ENCODE measurements at places on chromosomes 12 and 14.

DNA sequence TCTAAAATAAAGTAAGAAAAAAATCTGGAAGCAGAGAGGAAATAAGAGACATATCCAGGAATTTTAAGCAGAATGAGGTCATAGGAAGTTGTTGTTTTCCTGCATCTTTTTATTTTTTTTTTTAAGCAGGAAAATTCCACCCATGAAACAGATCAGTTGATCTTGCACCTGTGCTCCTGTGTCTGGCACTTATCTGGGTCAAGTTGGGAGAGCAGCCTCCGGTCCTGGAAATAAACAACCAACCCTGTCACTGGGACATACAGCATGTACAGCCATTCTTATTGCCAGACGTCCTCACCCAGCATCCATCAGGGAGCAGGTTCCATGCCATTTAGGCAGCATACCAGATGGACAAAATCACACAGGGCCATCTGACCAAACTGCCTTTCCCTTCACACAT lies 266.0 kb upstream of the BTG1 start:
- no peak for DNase-seq

DNA sequence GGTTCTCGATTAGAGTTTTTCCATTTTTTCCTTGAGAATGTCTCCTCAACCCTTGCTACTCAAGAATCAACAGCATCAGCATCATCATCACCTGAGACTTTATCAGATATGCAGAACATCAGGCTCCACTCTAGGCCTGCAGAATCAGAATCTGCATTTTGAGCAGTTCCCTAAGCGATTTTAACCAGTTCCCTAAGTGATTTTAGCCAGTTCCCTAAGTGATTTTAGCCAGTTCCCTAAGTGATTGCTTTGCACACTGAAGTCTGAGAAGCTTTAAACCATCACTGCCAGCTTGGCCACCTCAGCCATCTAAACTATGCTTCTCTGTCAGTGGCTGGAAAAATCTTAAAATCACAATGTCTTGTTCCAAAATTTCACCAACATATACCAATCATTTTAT lies 29.4 kb upstream of the SLC38A1 start:
- no peak for DNase-seq

DNA sequence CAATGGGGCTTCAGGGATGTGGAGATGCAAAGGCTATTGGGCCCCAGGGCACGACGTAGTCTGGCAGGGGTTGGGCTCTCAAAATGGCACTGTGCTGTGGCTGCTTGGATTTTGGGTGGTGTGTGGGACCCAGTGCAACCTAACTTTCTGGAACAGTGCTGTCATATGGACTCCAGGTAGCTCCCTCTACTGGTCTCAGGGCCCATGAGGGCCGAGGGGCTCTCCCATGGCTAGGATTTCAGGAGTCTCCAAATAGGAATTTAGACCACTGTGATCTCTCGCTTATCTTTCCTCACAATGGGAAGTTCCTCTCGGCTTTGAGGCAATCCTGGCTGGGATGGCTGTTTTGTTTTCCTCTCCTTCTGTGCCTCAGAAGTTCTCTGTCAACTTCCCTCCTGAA lies 68.2 kb upstream of the MUCL1 start:
- DNase-seq = no peak

DNA sequence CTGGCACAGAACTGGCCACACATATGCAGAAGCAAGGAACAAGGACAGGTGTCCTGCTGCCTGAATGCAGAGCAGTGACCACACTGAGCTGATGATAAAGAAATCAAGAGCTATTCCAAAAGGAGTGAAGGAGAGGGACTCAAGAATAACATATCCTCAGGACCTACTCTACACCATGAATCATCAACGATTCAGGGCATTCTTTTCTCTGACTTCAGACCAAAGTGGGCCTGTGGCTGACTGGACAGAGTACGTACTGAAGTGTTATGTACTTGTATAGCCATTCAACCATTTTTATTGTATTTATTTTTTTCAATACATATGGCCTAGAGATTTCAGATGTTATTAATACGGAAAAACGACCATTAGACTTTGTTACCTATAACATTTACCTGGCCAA lies 177.5 kb upstream of the TMTC1 start:
- no peak for DNase-seq

GRCh38 chr14:33792720-33793368 lies 158.0 kb downstream of the EGLN3 start:
- peak; percentile 12 for DNase-seq

- DNase-seq = no peak
Observed at GRCh38 chr12:89181271-89181920, 170.9 kb downstream of the DUSP6 start.

GRCh38 chr14:82657186-82657675 lies 1123.6 kb upstream of the SEL1L start:
- no peak for DNase-seq

GRCh38 chr12:85603556-85603955 lies 232.7 kb downstream of the RASSF9 start:
- no peak for DNase-seq

DNA sequence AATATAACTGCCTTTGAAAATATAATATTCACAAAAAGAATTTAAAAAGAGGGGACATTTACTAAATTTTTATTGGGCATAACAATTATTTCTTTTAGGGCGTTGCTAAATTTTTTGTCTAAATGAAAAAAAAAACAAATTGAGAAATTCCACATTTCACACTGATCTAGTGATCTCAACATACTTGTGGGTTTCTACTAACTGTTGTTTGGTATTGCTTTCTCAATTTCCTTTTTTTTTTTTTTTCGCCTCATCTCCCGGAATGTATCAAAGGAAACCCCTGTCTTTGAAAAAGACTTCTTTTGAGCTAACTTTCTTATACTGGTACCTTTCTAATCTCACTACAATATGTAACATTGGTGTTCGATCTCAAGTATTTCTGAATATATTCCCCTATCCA lies at the start of gene CLEC4D:
Gene CLEC4D, plus strand, starts transcription at position 248 of the 400 bp plus-strand sequence. CDS start 230 bp downstream, outside the sequence.
- no peak for DNase-seq

DNA sequence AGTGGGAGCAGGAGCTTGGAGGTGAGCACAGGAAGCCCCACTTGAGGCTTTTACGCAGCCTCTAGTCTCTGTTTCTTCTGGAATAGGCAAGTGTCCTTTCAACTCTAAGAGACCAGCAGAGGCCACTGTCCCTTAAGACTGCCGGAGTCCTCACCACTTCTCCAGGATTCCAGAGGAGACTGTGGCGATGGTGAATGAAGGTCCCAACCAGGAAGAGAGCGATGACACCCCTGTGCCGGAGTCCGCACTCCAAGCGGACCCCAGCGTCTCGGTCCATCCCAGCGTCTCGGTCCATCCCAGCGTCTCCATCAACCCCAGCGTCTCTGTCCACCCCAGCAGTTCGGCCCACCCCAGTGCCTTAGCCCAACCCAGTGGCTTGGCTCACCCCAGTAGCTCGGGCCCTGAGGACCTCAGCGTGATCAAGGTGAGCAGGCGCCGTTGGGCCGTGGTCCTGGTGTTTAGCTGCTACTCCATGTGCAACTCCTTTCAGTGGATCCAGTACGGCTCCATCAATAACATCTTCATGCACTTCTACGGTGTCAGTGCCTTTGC lies 442 bp downstream of the FLVCR2 start:
- no peak for DNase-seq

GRCh38 chr12:62766496-62766895 lies 168.5 kb downstream of the PPM1H start:
- DNase-seq = no peak

DNA sequence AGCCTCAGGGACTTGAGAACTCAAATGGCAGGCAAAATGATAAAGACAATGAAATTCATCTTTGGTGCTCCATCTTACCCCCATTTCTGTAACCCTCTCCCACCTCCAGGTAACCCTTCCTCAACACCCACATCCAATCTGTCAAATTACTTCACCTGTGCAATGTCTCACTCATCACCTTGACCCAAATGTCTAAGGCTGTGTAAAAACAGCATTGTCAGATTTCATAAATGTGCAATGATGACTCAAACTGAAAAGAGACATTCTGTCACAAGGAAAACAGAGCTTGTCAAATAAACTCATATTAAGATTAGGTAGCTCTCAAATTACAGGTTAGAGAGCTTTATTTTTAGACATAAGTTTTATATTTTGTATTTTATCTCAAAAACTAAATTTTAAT lies 19.9 kb upstream of the COCH start:
- DNase-seq = no peak

GRCh38 chr14:90362558-90362896 lies 30.8 kb upstream of the NRDE2 start:
- no peak for DNase-seq

- DNase-seq = no peak
Observed at GRCh38 chr14:59352961-59353360, 112.2 kb downstream of the GPR135 start.

DNA sequence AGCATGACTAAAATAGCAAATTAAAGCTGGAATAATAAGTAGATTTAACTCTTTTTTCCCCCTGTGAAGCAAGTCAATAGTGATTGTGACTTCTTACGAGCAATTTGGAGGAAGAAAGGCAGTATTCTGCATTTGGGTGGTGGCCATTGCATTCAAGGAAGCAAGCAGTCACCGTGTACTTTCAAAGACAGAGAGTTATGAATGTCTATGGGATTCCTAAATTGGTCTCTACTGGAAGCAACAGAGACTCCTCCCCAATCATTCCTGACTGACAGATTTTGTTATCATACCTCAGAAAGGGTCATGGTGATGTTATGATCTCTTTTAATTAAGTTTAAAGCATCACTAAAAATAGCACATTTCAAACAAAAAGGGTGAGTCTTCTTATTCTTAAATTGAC lies 287.2 kb upstream of the KITLG start:
- DNase-seq = no peak

DNA sequence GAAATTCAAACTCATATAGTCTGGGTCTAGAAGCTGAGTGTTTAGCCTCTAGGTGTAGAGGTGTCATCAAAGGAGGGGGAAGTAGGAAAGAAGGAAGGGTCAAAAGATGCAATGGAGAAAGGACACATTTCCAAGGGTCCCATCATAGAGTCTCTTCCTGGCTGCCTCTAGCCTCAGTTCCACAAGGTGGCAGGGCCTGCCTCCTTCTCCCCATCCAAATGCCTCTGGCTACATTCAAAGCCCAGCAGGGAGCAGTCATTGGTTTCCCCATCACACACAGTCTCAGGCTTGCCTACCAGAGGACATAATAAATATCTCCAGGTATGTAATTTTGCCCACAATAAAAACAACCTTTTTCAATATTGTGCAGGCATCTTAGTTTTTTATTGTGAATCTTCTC lies 2.1 kb upstream of the CCT2 start:
- DNase-seq = no peak

DNA sequence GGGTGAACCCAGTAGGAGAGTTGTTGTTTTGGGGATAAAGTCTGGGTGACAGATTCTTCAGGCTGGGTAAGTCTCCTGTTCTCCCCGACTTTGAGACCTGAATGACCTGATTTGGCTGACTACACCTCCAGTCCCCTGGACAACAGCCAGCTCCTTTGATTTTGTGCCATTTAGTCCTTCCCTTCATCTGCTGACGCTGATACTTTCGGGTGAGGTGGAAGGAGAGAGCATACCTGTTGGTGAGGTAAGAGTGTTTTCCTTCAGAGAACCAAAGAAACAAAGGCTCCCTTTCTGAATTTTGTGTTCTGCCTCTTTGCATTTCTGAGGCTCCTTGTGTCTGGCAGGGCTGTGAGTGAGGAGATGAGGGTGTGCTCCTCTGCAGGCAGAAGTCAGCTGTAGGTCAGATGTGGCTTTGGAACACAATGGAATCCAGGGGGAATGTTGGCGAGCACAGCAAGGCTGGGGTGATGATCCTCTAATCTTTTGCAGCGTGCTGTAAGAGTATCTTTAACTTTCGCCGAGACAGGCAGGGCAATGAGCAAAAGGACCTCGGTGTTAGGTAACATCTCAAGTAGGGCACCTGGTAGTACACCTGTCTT lies 12.1 kb downstream of the ETV6 start:
- no peak for DNase-seq

- DNase-seq = no peak
Observed at GRCh38 chr12:46692606-46693005, 133.2 kb downstream of the SLC38A4 start.

DNA sequence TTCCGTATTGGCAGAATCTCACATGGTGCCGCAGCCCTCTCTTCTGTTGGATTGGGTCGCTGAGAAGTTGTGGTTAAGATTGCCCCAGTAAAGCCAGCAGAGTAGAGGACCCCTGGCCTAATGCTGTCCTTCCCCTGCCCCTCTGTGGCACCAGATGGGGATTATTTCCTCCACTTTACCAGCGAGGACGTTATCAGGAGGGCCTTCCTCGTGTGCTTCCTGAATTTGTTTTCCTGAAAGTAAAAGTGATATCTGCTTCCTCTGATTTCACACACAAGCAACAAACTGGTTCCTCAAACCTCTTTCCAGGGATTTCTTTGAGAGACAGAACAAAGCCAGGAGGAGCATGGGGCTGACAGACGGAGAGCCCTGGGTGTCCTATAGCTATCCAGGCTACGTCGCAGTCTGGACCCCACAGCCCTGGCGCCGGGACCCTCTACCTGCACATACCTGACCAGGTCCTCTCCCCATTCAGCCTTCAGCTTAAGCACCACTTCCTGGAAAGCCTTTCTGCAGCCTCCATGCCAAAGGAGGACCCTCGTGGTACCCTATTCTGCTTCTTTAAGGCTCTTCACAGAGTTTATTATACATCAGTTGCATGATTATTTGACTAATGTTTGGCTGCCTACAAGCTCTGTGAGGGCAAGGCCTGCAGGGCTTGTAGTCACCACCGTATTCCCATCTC lies 314.8 kb upstream of the FKBP4 start:
- DNase-seq = no peak

- no peak for DNase-seq
Observed at GRCh38 chr12:111761099-111761498, 5.6 kb upstream of the ALDH2 start.

DNA sequence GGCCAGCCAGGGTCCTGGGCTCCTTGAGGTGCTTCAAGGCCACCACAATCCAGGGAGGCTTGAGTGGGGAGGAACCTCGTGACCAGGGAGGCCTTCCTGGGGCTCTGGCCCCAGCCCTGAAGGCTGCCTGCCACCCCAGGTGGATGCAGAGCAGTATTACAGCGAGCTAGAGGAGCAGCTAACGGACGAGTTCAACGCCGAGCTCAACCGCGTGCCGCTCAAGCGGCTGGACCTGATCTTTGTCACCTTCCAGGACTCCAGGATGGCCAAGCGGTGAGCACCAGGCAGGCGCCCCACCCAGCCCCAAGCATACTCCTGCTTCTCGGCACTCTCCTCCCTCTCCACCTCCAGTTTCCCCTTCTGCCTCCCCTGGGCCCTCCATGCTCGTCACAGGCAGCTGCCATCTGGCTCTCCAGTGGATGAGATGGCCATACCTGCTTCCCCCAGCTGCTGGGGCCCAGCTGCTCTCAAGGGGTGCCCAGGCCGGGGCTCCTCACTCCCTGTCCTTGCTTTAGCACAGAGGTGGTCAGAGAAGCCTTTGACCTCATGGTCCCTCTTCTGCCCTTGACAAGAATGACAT lies 30.6 kb downstream of the NGB start:
- DNase-seq = no peak

DNA sequence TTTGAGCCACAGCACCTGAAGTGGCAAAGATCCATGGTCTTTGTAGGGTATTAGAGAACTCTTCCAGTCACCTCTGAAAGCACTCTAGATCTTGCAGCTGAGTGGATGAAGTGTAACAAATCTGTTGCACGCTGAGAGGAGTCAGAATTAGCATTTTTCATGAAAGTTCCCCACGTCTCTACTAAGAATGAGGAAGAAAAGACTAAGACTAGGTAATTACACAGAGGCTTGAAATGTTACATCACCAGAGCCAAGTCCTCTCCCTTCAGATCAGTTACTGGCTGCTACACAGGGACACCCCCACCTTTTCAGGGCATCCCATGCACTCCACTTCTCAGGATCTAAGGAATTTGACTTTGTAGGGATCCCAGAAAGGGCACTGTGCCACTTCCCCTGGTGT lies 98.6 kb upstream of the FKBP4 start:
- no peak for DNase-seq

GRCh38 chr12:113987261-113988063 lies 21.3 kb upstream of the RBM19 start:
- no peak for DNase-seq

- DNase-seq = peak; percentile 71
Observed at GRCh38 chr12:127145929-127146789, 1120.8 kb upstream of the TMEM132C start.
